H1 (cell line): ENCODE measurements at places on chromosomes 13 and 19. TPM values are rescaled to one million over a fixed set of nuclear protein-coding genes. Genes with fewer than 3 reads are reported as not detected.

Gene OR10H1
- polyA plus RNA-seq, result not detected in 2 replicates

Gene VSTM2B
- polyA plus RNA-seq, result 0.82 and 1.6 TPM in 2 replicates

Gene ZNF607
- polyA plus RNA-seq, result 5.9 and 6.7 TPM in 2 replicates

Gene PEAK3
- not detected in 2 replicates for polyA plus RNA-seq

Gene CKM
- 0.08 and 0.09 TPM in 2 replicates for polyA plus RNA-seq

Gene ADGRE3
- polyA plus RNA-seq, result not detected in 2 replicates

Gene SBNO2
- polyA plus RNA-seq, result 12.2 and 21.3 TPM in 2 replicates

Gene ONECUT3
- not detected in 2 replicates for polyA plus RNA-seq

Gene SLC25A41
- polyA plus RNA-seq, result 0.50 and 0.72 TPM in 2 replicates

DNA sequence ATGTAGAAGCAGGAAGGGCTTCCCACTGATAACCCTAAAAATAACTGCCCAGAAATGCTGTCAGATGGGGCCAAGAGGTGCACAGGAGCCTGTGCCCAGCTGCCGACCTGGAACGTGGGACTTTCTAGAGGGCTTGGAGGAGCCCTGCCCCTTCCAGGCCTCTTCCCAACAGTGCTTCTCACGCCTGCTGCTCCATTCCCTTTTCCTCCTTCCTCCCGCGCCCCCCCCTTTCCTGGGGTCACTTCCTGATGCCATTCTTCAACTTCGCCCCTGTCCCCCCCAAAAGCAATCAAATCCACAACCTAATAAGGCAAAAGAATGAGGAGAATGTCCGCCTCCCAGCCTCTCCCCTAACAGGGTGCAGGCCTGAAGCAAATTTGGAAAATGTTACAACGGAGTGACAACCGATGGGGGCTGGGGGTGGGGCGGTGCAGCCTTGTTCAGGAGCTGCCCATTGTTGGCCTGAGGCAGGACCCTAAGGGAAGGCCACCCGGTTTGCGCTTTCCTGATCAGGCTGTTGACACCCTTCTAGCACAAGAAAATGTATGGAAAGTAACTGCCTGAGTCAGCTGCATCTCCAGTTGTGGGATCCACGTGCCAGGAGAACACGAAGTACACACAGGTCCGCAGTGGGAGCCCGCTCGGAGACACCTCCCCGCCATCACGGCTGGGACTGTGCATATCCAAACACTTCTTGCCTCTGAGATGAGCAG is 18.7 kb downstream of the ACTN4 start:
- peak; percentile 92 for DNase-seq
- no peaks in the 10 kb centered on the region for H3K27me3 ChIP-seq
- peaks cover 5% of the 10 kb centered on the region; the same call in 1 of the 2 replicates for H3K36me3 ChIP-seq
- peak overlapping the region; percentile 1; the same call in 1 of the 2 replicates for H3K4me3 ChIP-seq

DNA sequence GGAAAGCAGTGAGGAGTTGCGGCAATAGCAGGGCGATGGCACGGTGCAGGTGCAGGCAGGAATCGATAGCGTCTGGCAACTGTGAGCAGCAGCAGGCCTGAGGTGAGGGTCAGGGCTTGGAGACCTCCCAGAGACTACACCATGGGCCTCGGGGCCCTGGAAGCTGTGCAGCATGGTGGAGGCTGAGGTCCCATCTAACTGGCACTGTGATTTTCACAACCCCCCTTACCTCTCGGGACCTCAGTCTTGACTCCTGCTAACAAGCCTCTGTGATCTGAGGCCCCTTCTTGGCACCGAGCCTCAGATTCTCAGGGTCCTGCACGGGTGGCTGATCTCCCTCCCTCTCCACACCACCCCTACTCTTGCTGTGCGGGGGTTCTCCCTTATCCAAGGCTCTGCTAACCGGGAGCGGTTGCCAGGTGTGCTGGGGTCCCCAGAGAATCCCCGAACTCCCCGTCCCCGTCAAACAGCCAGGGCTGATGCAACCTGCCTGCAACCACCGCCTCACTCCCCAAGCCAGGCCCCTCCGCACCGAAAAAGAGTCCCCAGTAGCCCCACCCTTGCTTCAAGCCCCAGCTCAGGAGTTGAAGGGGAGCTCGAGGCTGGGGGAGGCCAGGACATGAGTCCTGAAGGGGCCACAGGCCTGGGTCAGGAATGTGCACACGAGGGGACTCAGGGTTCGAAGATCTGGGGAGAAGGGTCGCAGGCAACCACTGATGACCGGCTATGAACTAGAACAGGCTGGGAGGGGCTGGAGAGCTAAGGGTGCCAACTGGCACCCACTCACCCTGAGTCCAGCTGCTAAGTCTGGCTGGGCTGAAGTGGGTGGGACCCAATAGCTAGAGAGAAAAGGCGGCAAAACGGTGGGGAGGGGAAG is 4.8 kb upstream of the ATF5 start:
- no peak for DNase-seq
- peaks cover 24% of the 10 kb centered on the region for H3K36me3 ChIP-seq
- no peak overlapping the region for H3K4me3 ChIP-seq
- no peaks in the 10 kb centered on the region for H3K27me3 ChIP-seq

- no peaks in the 10 kb centered on the region for H3K4me1 ChIP-seq
- H3K36me3 ChIP-seq, result peaks cover 25% of the 10 kb centered on the region
- no peak overlapping the region for H3K4me3 ChIP-seq
- no peak overlapping the region for H3K27ac ChIP-seq
Measured at GRCh38 chr19:46393456-46394401, 19.6 kb downstream of the CCDC8 start.

GRCh38 chr19:57701625-57702024 is 7.4 kb downstream of the ZNF154 start:
- no peak overlapping the region for H3K4me3 ChIP-seq
- no peaks in the 10 kb centered on the region for H3K27me3 ChIP-seq
- no peaks in the 10 kb centered on the region; the same call in 1 of the 2 replicates for H3K4me1 ChIP-seq
- no peak for DNase-seq
- no peak overlapping the region for H3K27ac ChIP-seq
- peaks cover 40% of the 10 kb centered on the region for H3K36me3 ChIP-seq

DNA sequence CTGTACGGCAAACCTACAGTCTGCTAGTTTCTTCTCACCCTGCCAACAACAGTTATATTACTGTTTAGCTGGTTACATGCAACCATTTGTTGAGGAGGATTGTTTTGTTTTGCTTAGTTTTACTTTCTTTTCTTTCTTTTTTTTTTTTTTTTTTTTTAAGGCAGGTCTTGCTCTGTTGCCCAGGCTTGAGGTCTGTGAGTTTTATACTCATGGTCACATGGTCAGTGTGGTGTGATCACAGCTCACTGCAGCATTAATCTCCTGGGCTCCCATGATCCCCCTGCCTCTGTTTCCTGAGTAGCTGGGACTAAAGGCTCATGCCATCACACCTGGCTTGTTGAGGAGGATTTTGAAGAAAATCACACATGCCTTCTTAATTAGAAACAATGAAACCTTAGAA is 505.6 kb downstream of the GPC5 start:
- H3K27me3 ChIP-seq, result no peaks in the 10 kb centered on the region
- no peak for DNase-seq
- H3K36me3 ChIP-seq, result no peaks in the 10 kb centered on the region
- H3K4me1 ChIP-seq, result no peaks in the 10 kb centered on the region
- H3K27ac ChIP-seq, result no peak overlapping the region

DNA sequence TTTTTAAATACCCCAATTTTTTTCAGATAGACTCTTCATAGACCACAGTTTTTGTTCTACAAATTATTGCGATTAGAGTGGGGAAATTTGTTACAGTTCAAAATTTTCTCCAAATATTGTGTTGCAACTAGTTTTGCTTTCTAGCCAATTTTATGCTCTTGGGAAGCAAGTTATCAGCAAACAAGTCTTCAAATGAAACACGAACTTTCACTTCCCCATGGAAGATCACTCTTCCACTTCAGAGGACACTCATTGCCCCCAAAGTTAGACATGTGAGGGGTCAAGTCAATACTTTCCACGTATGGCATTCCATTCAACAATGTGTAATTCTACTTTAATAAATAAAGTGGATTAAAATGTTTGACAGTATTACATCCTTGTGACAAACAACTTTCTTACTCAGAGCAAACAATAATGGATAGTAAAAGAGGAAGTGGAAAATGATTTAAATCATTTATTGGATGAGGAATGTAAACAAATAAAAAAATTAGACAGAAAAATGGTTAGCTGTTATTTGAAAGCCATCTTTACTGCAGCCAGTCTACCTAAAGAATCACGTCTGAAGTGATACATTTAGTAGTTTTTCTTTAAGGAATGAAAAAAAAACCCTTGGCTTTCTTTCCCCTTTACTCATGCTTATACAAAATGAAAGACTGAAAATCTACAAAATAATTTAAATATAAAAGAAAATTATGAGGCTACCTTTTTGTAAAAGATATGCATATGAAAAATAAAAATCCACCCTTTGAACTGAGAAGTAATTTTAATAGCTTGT is 41.2 kb upstream of the TNFSF11 start:
- no peak for DNase-seq
- no peaks in the 10 kb centered on the region for H3K27me3 ChIP-seq
- H3K27ac ChIP-seq, result no peak overlapping the region
- no peaks in the 10 kb centered on the region for H3K4me1 ChIP-seq

GRCh38 chr19:19662871-19663255 is 613 bp downstream of the ATP13A1 start:
- no peaks in the 10 kb centered on the region for H3K27me3 ChIP-seq
- peak overlapping the region; percentile 91; the same call in 1 of the 2 replicates for H3K27ac ChIP-seq
- DNase-seq, result no peak
- peaks cover 19% of the 10 kb centered on the region for H3K36me3 ChIP-seq
- H3K4me3 ChIP-seq, result peak overlapping the region; percentile 97

- H3K4me3 ChIP-seq, result no peak overlapping the region
- no peaks in the 10 kb centered on the region for H3K4me1 ChIP-seq
- no peaks in the 10 kb centered on the region for H3K36me3 ChIP-seq
- no peak overlapping the region for H3K27ac ChIP-seq
- H3K27me3 ChIP-seq, result no peaks in the 10 kb centered on the region
- DNase-seq, result no peak
Measured at GRCh38 chr13:20624213-20624612, 57.3 kb downstream of the IFT88 start.

GRCh38 chr13:113848020-113848419 is 15.9 kb downstream of the GAS6 start:
- no peak for DNase-seq
- H3K36me3 ChIP-seq, result no peaks in the 10 kb centered on the region
- H3K4me1 ChIP-seq, result no peaks in the 10 kb centered on the region
- H3K4me3 ChIP-seq, result no peak overlapping the region
- no peak overlapping the region for H3K27ac ChIP-seq

- no peak overlapping the region for H3K4me3 ChIP-seq
- H3K27ac ChIP-seq, result no peak overlapping the region
- no peak for DNase-seq
- no peaks in the 10 kb centered on the region for H3K27me3 ChIP-seq
- H3K4me1 ChIP-seq, result no peaks in the 10 kb centered on the region
Measured at GRCh38 chr13:76638882-76639281, 247.3 kb downstream of the KCTD12 start.

DNA sequence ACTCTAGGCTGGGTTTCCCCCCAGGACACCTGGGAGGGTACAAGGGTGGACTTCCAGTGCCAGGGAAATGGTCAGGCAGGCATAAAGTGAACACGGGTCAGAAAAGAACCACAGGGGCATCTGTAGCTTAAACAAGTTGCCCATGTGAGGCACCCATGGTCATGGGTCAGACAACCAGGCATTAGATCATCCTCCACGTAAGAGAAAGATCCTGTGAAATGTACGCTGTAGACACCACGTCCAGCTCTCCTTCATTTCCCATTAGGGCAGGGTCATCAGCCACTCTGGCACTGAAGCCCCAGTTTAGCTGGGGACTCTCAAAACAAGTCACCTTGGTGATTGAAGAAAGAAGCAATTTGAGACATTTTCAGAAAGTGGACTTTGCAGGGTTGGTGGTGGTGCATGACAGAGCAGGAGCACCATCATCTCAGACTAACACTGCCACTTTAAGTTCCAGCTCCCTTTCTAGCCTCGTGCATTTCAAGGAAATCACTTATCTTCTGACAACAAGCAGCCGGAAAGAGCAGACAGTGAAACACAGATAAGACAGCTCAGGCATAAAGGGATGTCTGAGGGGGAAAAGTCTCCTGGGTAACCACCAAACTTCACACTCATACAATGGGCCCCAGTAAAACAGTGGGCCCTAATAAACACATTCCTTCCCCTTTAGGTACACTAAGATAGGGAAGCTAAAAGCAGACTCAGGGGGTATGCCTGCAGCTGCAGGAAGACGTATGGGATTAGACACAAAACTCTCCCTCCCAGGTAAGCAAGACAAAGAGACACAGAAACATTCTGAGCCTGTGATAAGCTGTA is 16.1 kb upstream of the SIGLEC6 start:
- no peaks in the 10 kb centered on the region for H3K36me3 ChIP-seq
- no peaks in the 10 kb centered on the region for H3K27me3 ChIP-seq

- H3K27ac ChIP-seq, result peak within 1 kb of the TSS; percentile 88
- H3K4me1 ChIP-seq, result peaks cover 20% of the 10 kb centered on the region; the same call in 1 of the 2 replicates
- no peaks in the 10 kb centered on the region for H3K27me3 ChIP-seq
Measured at GRCh38 chr13:44575741-44576350, at the start of gene TSC22D1. TSC22D1 (minus strand) TSS chr13:44576330; CDS start chr13:44576074, 256 bp downstream.

GRCh38 chr19:35495107-35496064 is 5.1 kb upstream of the KRTDAP start:
- peaks cover 5% of the 10 kb centered on the region; the same call in 1 of the 2 replicates for H3K4me1 ChIP-seq
- H3K27me3 ChIP-seq, result no peaks in the 10 kb centered on the region
- H3K36me3 ChIP-seq, result peaks cover 13% of the 10 kb centered on the region

DNA sequence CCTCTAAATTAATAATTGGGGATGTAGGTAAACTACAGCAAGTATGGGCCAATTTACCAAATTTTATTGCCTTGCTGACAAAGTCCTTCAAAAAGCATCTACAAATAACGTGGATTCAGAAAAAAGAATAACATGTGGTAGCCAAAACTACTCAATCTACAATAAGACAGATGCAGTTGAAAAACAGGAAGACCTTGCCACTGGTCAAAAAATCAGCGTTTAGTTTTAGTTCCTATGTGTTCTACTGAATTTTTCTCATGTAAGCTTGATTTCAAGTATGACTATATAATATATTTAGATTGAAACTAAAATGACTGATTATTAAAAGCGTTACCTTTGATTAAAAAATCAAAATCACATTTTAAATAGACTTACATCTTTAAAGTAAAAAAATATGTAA is 1317.6 kb downstream of the PCDH9 start:
- H3K27me3 ChIP-seq, result no peaks in the 10 kb centered on the region
- H3K4me1 ChIP-seq, result no peaks in the 10 kb centered on the region
- H3K27ac ChIP-seq, result no peak overlapping the region

- H3K27ac ChIP-seq, result no peak overlapping the region
- H3K4me3 ChIP-seq, result peak overlapping the region; percentile 67
- no peak for DNase-seq
- no peaks in the 10 kb centered on the region for H3K36me3 ChIP-seq
Measured at GRCh38 chr19:40610396-40611064, 9.4 kb downstream of the LTBP4 start.

DNA sequence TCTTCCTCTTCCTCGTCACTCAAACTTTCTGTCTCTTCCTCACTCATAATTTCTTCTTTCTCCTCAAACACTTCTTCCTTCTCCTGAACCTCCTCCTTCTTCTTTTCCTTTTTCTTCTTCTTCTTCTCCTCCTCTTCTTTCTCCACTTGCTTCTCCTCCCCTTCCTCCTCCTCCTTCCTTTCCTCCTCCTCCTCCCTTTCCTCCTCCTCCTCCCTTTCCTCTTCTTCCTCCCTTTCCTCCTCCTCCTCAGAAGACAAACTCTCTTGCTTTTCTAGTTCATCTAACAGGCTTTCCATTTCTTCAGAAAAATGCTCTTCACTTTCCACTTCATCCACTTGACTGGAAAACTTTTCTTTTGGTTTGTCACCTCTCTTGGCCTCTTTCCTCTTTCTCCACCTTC is 19.8 kb downstream of the WDR87 start:
- no peaks in the 10 kb centered on the region for H3K4me1 ChIP-seq
- no peaks in the 10 kb centered on the region; the same call in 1 of the 2 replicates for H3K27me3 ChIP-seq
- H3K4me3 ChIP-seq, result no peak overlapping the region
- DNase-seq, result no peak
- H3K27ac ChIP-seq, result no peak overlapping the region
